Endothelial cell of umbilical vein (primary cell): ENCODE measurements at places on chromosomes 5 and 9. TPM values are rescaled to one million over a fixed set of nuclear protein-coding genes. Genes with fewer than 3 reads are reported as not detected.
A peak's percentile ranks its signal among the peaks of the same experiment; 100 is the strongest.

DNA sequence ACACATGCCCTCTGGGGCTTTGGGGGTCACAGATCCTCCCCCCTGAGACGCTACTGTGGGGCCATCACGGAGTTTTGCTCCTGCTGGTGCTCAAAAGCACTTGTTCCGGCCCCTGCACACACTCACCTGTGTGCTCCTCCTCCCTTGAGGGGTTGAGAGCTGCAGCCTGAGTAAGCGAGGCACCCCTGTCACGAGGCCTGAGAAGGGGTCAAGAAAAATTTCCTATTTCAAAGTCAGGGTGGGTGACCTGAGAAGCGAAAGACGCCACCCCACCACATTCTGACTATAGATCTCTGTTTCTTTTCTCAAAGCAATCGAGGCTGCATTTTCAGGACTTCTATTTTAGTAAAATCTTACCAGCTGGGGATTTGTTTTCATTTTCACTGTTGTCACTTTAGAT lies 138.5 kb downstream of the DCP2 start:
- no peaks in the 10 kb centered on the region for H3K36me3 ChIP-seq
- H3K27ac ChIP-seq = no peak overlapping the region
- H3K4me1 ChIP-seq = peaks cover 2% of the 10 kb centered on the region
- H3K27me3 ChIP-seq = no peaks in the 10 kb centered on the region
- no peak for DNase-seq
- H3K4me3 ChIP-seq = no peak overlapping the region

DNA sequence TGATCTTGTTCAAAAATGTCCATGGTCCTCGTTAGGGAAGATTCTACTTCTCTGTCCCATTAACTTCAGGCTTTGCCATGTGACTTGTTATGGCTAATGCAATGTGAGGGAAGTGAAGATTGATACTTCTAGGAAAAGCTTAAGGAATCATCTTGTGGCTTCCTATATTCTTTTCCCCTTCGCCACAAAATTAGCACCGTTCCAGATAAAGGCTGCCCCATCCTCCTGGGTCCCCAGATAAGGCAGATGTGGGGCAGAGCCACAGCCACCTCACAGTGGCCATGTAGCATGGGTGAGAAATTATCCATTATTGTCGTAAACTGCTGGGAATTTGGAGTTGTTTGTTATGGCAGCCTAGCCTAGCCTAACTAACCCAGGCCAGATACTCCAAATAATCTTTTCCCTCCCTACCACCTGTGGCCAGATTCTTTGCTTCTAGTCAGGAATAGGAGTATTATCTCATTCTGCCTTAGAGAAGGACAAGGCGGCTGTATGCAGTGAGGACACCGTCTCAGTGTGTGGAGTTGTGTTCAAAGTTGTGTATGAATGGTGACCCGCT lies 31.9 kb upstream of the BOD1 start:
- no peaks in the 10 kb centered on the region for H3K4me1 ChIP-seq
- H3K27ac ChIP-seq = no peak overlapping the region
- no peak for DNase-seq
- H3K27me3 ChIP-seq = no peaks in the 10 kb centered on the region
- no peak overlapping the region for H3K4me3 ChIP-seq
- no peaks in the 10 kb centered on the region for H3K36me3 ChIP-seq

DNA sequence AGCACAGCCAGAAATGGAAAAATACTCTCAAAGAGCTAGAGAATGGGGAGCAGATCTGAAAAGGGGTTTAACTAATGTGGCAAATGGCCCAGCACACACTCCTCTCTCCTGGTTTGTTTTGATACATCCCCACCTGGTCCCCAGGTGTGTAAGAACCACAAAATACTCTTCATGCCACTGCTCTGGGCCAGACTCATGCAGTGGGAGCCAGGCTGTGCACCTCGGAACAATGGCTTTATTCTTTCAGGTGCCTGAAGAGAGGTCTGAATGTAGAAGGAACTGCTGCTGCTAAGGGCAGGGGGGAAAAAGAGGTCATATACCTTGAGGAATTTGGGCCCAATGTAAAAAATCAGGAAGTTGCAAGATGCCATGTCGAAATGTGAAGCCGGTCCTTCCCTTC lies 123.9 kb upstream of the ADAMTSL1 start:
- no peaks in the 10 kb centered on the region for H3K27me3 ChIP-seq
- DNase-seq = no peak
- no peaks in the 10 kb centered on the region for H3K36me3 ChIP-seq
- H3K27ac ChIP-seq = no peak overlapping the region
- H3K4me1 ChIP-seq = peaks cover 8% of the 10 kb centered on the region

DNA sequence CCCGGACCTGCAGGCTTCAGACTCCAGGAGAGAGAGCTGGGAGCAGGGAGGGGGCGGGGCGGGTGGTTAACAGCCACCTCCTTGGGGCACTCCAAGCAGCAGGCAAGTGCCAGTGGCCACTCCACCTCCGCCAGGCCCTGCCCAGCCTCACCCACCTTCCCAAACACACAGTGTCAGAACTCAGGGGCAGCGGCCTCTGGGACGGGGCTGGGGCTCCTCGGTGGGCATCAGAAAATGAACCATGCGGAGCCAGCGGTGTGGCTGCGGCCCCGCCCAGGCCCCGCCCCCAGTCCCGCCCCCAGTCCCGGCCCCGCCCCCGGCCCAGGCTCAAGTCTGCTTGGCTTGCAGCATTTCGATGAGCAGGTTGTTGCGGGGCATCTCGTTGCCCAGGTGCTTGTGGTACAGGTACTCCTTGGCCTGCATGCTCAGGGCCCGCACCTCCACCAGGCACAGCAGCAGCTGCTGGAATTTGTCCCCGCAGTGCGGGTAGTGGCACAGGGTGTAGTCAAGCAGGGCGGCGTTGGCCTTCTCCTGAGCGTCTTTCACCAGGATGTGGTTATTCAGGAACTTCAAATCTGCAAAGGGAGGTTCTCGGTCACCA lies 24.7 kb downstream of the NR5A1 start:
- H3K4me3 ChIP-seq = no peak overlapping the region
- no peaks in the 10 kb centered on the region for H3K4me1 ChIP-seq
- H3K27me3 ChIP-seq = peaks cover 45% of the 10 kb centered on the region
- H3K36me3 ChIP-seq = no peaks in the 10 kb centered on the region
- H3K27ac ChIP-seq = no peak overlapping the region

- no peaks in the 10 kb centered on the region for H3K27me3 ChIP-seq
- H3K4me3 ChIP-seq = no peak overlapping the region
- no peak overlapping the region for H3K27ac ChIP-seq
- no peak for DNase-seq
These were observed 21.8 kb upstream of the FKTN start for GRCh38 chr9:105535920-105536668.

DNA sequence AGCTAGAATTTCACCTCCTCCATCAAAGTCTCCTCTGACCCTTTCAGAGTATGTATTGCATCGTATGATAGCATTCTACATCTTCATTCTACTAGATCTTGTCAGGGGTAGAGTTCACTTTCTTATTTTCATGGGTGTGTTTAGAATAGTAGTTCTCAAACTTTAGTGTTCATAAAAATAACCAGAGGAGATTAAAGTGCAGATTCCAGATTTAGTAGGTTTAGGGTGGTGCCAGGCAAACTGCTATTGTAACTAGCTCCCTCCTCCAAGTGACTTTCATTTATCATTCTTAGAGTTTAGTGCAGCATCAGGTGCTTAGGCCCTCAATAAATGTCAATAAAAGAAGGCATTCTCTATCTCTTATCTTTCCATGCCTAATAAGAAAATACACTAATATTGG lies 7.2 kb upstream of the FYB1 start:
- no peaks in the 10 kb centered on the region for H3K27me3 ChIP-seq
- peaks cover 6% of the 10 kb centered on the region for H3K4me1 ChIP-seq
- no peak overlapping the region for H3K27ac ChIP-seq
- DNase-seq = no peak
- H3K4me3 ChIP-seq = no peak overlapping the region

GRCh38 chr9:38000332-38000731 lies 68.7 kb downstream of the SHB start:
- no peak for DNase-seq
- no peaks in the 10 kb centered on the region for H3K27me3 ChIP-seq
- H3K4me1 ChIP-seq = peaks cover 7% of the 10 kb centered on the region
- H3K4me3 ChIP-seq = no peak overlapping the region
- H3K27ac ChIP-seq = no peak overlapping the region

GRCh38 chr5:32206053-32206452 lies 31.9 kb upstream of the GOLPH3 start:
- H3K36me3 ChIP-seq = no peaks in the 10 kb centered on the region
- no peaks in the 10 kb centered on the region for H3K27me3 ChIP-seq
- no peak overlapping the region for H3K27ac ChIP-seq
- no peak for DNase-seq

- H3K27me3 ChIP-seq = no peaks in the 10 kb centered on the region
- H3K36me3 ChIP-seq = no peaks in the 10 kb centered on the region
- peak; percentile 27 for DNase-seq
- H3K27ac ChIP-seq = no peak overlapping the region
- no peaks in the 10 kb centered on the region for H3K4me1 ChIP-seq
These were observed 294.7 kb downstream of the CHSY3 start for GRCh38 chr5:130198927-130199326.

GRCh38 chr5:170612256-170612678 lies 108.4 kb downstream of the KCNIP1 start:
- H3K36me3 ChIP-seq = no peaks in the 10 kb centered on the region
- H3K27me3 ChIP-seq = no peaks in the 10 kb centered on the region
- DNase-seq = no peak
- no peak overlapping the region for H3K4me3 ChIP-seq

- no peak overlapping the region for H3K4me3 ChIP-seq
- DNase-seq = no peak
- H3K36me3 ChIP-seq = no peaks in the 10 kb centered on the region
- no peaks in the 10 kb centered on the region for H3K27me3 ChIP-seq
- no peaks in the 10 kb centered on the region for H3K4me1 ChIP-seq
These were observed 130.3 kb downstream of the ENTREP1 start for GRCh38 chr9:69455311-69455710.

DNA sequence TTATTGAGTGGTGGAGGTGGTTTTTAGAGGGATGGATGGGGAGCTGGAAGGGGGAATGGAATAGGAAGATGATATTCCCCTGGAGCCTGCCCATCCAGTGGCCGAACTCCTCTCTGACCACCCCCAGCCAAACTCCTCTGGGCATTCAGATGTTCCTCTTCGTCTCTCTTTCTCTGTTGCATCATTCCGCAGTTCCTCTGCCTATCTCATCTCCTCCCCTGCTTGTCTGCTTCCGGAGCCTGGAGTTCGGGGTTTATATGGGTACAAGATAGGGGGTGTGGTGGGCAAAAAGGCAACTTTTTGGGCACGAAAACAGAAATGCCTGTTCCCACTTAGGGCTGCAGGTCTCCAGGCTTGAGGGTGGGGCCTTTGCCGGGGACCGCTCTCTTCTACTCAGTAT lies 12.2 kb upstream of the CDK5RAP2 start:
- H3K27me3 ChIP-seq = no peaks in the 10 kb centered on the region
- H3K4me3 ChIP-seq = no peak overlapping the region

- DNase-seq = no peak
- peaks cover 35% of the 10 kb centered on the region for H3K4me1 ChIP-seq
- no peak overlapping the region for H3K27ac ChIP-seq
- no peaks in the 10 kb centered on the region for H3K27me3 ChIP-seq
- H3K36me3 ChIP-seq = no peaks in the 10 kb centered on the region
- no peak overlapping the region for H3K4me3 ChIP-seq
These were observed 2.4 kb downstream of the ANXA6 start for GRCh38 chr5:151154931-151155774.

- peak overlapping the region; percentile 99 for H3K4me3 ChIP-seq
- H3K27ac ChIP-seq = peak overlapping the region; percentile 67
- DNase-seq = peak; percentile 39
- no peaks in the 10 kb centered on the region for H3K36me3 ChIP-seq
These were observed 599 bp downstream of the KIAA1191 start for GRCh38 chr5:176360894-176361436.

GRCh38 chr5:2240118-2240904 lies 357.6 kb upstream of the IRX4 start:
- no peak overlapping the region for H3K4me3 ChIP-seq
- DNase-seq = no peak
- H3K4me1 ChIP-seq = no peaks in the 10 kb centered on the region
- H3K27me3 ChIP-seq = no peaks in the 10 kb centered on the region
- no peak overlapping the region for H3K27ac ChIP-seq

- no peak overlapping the region for H3K27ac ChIP-seq
- H3K4me3 ChIP-seq = no peak overlapping the region
- H3K4me1 ChIP-seq = no peaks in the 10 kb centered on the region
- no peaks in the 10 kb centered on the region for H3K27me3 ChIP-seq
These were observed 377.6 kb downstream of the DNAH5 start for GRCh38 chr5:13566871-13567339.

DNA sequence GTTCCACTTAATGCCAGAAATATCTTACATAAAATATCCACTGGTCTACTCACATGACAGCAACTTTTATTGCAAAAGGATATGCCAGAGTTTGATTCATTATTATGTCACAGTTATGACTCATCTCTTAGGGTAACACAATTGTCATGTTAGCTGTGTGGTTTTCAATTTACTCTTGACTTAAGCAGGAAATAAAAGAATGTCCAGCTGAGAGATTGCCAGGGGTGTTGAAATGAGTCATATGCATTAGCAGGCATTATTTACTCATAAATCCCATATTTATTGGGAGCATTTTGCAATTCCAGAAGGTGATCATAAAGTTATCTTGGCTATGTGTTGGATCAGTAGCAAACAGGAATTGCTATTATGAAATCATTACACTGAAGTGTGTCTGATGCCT lies 1164.6 kb upstream of the CDH18 start:
- H3K27me3 ChIP-seq = no peaks in the 10 kb centered on the region
- DNase-seq = peak; percentile 97
- H3K27ac ChIP-seq = peak overlapping the region; percentile 80
- no peaks in the 10 kb centered on the region for H3K36me3 ChIP-seq
- peaks cover 16% of the 10 kb centered on the region for H3K4me1 ChIP-seq

DNA sequence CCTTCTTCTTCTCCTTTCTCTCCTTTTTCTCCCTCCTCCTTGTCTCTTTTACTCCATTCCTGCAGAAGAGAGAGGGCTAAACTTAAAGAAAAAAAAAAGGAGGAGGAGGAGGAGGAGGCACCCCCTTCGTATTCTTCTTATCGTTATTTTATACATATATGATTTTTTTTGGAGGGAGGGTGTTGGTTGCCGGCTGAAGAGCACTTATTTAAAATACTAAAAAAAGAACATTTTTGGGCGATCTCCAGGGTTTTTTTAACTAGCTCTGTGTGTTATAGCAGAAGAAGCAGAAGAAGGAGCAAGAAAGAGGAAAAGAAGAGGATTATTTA lies 381 bp downstream of the NR2F1 start:
- peak overlapping the region; percentile 86 for H3K27ac ChIP-seq
- H3K27me3 ChIP-seq = no peaks in the 10 kb centered on the region
- H3K4me3 ChIP-seq = peak overlapping the region; percentile 93
- H3K36me3 ChIP-seq = peaks cover 4% of the 10 kb centered on the region

- peaks cover 9% of the 10 kb centered on the region for H3K4me1 ChIP-seq
- no peak overlapping the region for H3K4me3 ChIP-seq
- H3K27ac ChIP-seq = no peak overlapping the region
- H3K27me3 ChIP-seq = no peaks in the 10 kb centered on the region
- no peak for DNase-seq
These were observed 14.1 kb downstream of the TCF7 start for GRCh38 chr5:134128648-134128995.

GRCh38 chr9:6771722-6772121 lies 13.9 kb downstream of the KDM4C start:
- H3K27ac ChIP-seq = no peak overlapping the region
- H3K27me3 ChIP-seq = no peaks in the 10 kb centered on the region

GRCh38 chr5:95304711-95305110 lies 19.8 kb upstream of the MCTP1 start:
- no peak for DNase-seq
- no peaks in the 10 kb centered on the region for H3K36me3 ChIP-seq
- no peaks in the 10 kb centered on the region for H3K4me1 ChIP-seq

- no peak overlapping the region for H3K27ac ChIP-seq
- H3K4me3 ChIP-seq = no peak overlapping the region
- no peak for DNase-seq
These were observed 15.4 kb upstream of the KLF9 start for GRCh38 chr9:70429899-70430298.

Gene DPYSL3
- 142 and 146 TPM in 2 replicates for total RNA-seq

Gene VCAN
- total RNA-seq = 0.35 and 0.72 TPM in 2 replicates

Gene ANKRD34B
- total RNA-seq = not detected in 2 replicates

Gene INSL4
- total RNA-seq = not detected in 2 replicates

Gene TRIM36
- total RNA-seq = 0.69 and 1.2 TPM in 2 replicates

Gene PAEP
- not detected in 2 replicates for total RNA-seq
